ENCODE measurements at places on chromosomes 12 and 14.

DNA sequence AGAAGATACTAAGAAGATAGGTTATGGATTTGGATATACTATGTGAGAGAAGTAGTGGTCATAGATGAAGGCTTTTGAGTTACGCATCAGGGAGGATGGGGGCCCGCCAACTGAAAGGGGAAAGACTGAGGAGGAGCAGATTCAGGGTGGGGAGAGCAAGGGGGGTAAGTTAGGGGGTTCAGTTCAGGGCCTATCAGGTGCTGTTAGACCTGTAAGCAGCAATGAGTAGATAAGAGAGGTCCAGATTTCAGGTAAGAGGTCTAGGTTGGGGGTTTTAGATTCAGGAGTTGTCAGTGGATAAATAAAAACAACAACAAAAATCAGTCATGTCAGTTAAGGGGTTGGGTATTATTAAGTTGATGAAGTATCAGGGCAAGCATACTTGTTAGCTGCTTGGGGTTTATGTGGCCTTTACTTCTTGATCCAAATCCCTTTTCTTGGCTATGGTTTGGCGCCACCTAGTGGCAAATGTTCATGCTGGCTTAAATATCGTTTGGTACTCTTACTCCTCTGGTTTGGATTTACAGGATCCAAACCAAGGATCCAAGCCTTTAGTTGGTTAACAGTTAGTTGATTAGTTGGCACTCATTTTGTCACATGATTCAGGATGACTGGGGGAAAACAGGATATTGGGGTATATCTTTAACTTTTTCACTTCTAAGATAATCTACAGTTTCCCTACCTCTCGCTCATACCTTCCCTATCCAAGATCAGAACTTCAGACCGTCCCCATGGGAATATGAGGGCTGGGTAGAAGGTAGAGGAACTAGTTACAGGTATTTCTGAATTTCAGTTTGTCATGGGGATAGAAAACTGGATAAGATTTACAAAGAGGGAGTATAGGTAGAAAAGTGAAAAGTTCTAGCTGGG is 65.1 kb downstream of the PCNX1 start:
- DNase-seq, result peak; percentile 96

DNA sequence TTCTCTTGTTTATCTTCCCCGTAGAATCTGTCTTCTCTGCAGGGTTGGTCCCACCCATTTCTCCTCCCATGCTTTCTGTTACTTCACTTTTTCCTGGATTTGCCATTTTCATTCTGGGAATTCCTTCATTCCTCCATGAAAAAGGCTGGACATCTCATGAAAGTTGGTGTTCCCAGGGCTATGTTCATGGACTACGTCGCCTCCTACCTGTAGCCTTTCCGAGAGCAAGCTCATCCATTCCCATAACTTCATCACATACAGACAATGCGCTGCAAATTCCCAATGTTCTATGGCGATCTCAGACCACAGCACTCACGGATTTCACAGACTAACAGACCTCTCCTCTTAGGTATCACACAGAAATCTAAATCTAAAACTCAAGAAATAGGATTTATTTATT is 217.1 kb downstream of the EXOC5 start:
- no peak for DNase-seq

DNA sequence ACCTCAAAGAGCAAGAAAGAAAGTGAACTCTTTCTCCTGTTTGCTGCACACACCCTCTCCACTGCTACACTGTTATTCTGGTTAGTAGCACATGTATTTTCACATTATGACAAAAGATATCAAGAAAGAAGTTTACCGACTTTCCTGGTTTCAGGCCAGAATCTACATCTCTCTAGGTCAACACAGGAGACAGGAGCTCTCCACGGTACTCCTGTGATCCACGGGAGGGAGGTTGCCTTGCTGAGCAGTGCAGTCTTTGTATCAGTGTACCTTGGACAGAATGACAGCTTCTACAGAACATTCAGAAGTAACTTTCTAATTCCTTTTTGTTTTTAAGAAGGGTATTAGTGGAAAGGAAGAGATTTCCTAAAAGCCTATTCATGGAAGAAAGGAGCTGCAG is 805.6 kb downstream of the NRXN3 start:
- DNase-seq, result no peak

DNA sequence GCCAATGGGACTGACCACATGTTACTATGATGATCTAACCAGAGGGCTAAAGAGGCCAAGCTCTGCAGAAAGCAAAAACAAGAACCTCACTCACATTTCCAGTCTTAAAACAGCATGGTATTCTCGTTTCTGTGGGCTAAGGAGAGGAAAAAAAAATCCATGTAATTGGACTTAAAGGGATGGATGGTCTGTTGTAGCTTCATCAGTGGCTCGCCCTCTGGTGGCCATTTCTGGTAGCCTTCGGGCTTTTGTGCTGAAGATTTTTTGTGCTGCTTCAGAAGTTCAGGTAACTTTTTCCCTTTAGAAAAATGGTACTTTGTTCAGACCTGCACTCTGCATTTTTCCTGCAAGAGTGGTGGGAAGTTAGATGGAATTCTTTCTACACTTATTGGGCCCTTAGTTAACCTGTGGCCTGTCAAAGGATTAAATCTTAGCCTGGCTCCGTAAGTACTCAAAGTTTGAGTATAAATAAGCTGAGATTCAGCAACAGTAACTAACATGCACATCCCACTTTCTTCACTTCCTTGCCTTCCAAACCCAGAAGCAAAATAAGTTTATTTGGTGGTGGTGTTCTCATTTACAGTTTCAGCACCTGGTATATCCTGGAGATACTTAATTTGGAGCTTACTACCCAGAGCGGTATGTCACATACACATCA is 22.3 kb downstream of the DCAF4 start:
- peak; percentile 57 for DNase-seq

DNA sequence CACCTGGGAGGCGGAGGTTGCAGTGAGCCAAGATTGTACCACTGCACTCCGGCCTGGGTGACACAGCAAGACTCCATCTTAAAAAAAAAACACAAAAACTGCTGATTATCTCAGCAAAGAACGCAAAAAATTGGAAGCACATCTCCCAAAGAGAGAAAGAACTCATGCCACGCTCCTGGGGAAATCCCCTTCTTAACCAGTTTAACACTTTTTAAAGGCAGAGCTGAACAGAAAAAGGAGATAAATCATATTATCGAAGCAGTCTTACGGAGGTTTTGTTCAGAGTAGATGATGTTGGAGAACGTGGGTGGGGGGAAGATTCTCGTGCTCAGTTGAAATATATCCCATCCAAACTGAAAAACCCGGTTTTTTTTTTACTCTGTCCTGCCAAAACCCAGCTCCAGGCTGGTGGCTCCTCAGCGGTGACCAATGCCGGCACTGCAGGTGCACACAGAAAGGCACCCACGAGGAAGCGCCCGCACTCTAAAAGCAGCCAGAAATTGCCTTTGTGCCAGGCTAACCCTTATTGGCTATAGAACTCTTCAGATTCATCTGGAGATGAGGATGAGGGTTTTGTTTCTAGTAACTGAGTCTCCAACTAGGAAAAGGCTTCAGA is 100.2 kb upstream of the PARP11 start:
- DNase-seq, result no peak

DNA sequence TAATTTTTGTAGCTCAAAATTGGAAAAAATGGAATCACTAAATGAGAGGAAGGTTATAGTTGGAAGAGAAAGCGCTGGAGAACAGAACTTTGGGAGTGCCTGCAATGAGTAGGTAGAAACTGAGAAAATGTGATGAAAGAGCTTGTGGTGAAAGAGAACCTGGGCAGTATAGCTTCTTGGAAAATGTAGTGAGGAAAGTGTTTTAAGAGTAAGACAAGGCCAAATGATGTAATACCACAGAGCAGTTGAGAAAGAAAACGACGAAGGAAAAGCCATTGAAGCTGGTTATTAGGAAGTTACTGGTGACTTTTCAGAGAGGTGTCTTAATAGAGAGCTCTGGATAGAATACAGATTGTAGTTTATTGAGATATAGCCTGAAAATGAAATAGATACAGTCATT is 255.3 kb downstream of the AEBP2 start:
- no peak for DNase-seq

- DNase-seq, result no peak
These were observed 335.0 kb downstream of the BCL11B start for GRCh38 chr14:98937021-98937420.

GRCh38 chr14:50957296-50957695 is 13.0 kb upstream of the PYGL start:
- no peak for DNase-seq

DNA sequence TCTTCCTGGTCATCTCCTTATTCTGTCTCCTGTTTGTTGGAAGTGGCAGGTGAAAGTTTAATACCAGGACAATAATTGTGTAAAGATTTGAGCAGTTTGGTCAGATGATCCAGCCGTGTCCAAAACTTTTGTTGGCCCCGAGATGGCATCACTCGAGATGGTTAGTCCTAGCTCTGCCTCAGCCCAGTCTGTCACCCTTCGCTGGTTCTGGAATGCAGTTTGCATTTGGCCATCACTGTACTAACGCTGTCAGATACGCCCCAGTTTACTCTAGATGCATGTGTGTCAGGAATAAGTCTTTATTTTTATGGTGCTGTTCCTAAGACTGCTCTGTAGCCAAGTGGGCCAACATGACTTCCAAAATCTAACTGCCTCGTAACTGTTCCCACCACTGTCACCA is 79.6 kb downstream of the MOK start:
- DNase-seq, result no peak

- DNase-seq, result peak; percentile 60
These were observed 40.3 kb upstream of the NUAK1 start for GRCh38 chr12:106179086-106179485.

DNA sequence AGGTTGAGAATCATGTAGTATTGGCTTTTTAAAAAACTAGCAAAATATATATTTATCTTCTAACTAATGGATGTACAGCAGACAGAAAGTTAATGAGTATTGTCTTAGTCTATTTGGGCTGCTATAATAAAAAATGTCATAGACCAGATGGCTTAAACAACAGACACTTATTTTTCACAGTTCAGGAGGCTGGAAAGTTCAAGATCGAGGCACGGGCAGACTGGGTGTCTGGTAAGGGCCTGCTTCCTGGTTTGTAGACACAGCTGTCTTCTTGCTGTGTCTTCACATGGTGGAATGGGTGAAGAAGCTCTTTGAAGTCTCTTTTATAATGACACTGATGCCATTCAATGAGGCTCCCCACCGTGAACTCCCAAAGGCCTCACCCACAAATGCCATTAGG is 70.1 kb upstream of the KRR1 start:
- no peak for DNase-seq

- no peak for DNase-seq
These were observed 6.6 kb downstream of the BRF1 start for GRCh38 chr14:105294142-105294597.

- no peak for DNase-seq
These were observed 267.9 kb downstream of the TMTC2 start for GRCh38 chr12:82954572-82954971.

DNA sequence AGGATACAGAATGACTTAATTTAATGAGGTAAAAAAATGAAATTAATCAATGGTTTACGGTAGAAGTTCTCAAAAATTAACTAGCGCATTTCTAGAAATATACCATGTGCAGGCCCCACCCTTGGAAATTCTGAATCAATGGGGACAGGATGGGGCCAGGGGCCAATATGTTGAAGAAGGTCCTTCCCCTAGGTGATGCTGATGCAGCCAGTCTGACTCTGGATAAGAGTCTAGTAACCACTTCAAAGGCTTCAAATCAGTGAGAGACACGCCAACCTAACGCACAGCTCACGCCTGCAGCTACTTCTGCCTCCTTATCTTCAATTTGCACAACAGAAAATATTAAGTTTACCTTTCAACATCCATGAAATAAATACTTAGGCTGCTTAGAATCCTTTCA is 14.9 kb downstream of the GIT2 start:
- no peak for DNase-seq

DNA sequence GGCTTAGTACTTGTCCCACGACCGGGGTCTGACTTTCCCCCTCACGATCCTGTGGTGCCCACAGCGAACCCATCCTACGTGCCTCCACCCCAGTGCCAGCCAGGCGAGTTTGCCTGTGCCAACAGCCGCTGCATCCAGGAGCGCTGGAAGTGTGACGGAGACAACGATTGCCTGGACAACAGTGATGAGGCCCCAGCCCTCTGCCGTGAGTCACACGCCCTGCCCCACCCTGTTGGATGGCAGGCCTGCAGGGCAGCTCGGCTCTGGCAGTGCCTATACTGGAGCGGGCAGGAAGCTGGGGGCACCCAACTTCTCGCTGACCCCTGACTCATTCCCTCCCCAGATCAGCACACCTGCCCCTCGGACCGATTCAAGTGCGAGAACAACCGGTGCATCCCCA is 18.3 kb upstream of the LRP1-AS start:
- DNase-seq, result no peak

GRCh38 chr12:104707194-104707593 is 250.4 kb downstream of the CHST11 start:
- DNase-seq, result no peak

DNA sequence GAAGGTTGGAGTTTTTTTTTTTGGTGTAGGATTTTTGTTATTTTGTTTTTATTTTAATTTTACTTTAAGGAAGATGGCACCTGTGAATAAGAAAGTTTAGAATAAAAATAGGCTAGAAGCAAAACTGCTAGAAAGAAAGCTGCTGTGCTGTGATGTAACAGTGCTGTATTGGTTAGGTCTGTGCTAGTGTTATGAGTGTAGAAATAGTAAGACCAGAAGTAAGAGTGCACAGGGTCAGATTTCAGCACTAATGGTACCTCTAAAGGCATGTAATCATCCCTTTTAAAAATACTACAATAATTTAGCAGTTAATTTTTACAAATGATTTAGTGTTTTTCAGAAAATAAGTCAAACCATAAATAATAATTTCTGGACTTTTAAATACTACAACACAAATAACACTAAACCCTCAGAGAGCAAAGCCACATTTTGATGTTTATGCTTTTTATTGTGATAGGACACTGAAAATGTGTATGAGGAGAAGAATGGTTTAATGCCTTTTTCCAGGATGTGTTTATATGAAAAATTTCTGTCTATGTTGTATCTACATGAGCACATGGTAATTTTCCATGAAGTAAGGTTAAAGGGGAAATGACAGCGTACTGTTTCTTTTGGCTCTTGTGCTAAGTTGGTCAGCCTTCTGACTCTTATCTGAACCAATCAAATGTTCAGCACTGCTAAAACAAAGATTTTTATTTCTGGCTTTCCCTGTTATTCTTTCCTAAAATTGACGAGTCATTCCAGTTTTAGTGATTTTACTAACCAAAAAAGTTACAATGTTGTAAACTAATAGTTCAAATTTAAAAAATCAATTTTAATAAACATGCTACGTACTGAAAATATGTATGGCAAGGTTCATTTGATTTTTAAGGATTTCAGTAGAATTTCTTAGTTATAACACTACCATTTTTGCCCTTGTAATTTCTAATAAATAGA is 96.1 kb downstream of the PPHLN1 start:
- no peak for DNase-seq

GRCh38 chr14:24164518-24164991 is 3.5 kb downstream of the IRF9 start:
- DNase-seq, result no peak

- no peak for DNase-seq
These were observed 71.1 kb downstream of the PELI2 start for GRCh38 chr14:56189307-56189706.

GRCh38 chr12:98821866-98822265 is 176.8 kb downstream of the APAF1 start:
- peak; percentile 39 for DNase-seq

- no peak for DNase-seq
These were observed 54.3 kb upstream of the OVCH1 start for GRCh38 chr12:29551812-29552211.

Measured in spinal cord (tissue), 10 donors.